Left colon (tissue), 2 donors: ENCODE measurements at places on chromosomes 1 and 21.

DNA sequence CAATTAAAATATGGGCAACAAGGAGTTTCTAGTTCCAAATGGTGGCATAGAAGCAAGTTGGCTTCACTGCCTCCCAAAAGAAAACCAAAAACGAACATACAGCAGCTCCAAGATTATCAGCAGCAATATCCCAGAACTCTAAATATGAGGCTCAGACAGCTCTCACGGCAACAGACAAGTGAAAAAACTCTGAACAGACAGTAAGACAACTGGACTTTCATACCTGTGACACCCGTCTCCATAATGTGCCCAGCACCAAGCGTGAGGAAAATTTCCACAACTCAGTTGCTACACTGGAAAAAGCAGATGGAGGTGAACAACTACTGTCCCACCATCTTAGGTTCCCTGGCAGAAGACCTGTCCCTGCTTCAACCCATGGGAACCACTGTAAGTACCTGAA lies 39.9 kb downstream of the HSF2BP start:
- DNase-seq: no peak

GRCh38 chr1:107378426-107378825 lies 237.6 kb downstream of the NTNG1 start:
- DNase-seq: no peak

DNA sequence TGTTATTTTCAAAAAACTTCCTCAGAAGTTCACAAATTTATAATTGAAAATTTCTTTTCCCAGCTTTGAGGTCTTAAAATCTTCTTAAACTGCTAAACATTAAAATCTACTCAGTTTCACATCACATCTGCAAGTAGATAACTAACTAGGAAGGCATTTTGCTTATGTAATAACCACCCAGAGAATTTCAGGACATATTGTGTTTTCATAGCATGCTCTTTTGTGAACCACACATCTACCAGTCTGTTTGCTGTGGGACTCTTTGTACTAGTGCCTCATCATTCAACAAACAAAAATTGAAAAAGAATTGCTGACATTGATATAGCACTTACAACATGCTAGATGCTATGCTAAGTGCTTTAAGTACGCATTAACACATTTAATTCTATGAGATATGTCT lies 31.6 kb upstream of the C1orf146 start:
- DNase-seq: no peak

GRCh38 chr1:150235294-150235851 lies 539 bp downstream of the ANP32E start:
- DNase-seq: no peak

- DNase-seq: peak; percentile 84
Measured at GRCh38 chr1:183281553-183282091, 95.6 kb downstream of the LAMC2 start.

GRCh38 chr1:108949044-108949443 lies 14.2 kb downstream of the CLCC1 start:
- DNase-seq: no peak

- no peak for DNase-seq
Measured at GRCh38 chr1:19315378-19316198, 3.5 kb downstream of the SLC66A1 start.

- no peak for DNase-seq
Measured at GRCh38 chr1:27600498-27601175, 3.3 kb downstream of the AHDC1 start.

GRCh38 chr1:223887747-223888418 lies 42.1 kb upstream of the TP53BP2 start:
- no peak for DNase-seq

GRCh38 chr1:114315631-114316030 lies 162.0 kb upstream of the SYT6 start:
- DNase-seq: no peak

- DNase-seq: no peak
Measured at GRCh38 chr1:188489336-188490112, 1660.8 kb downstream of the PLA2G4A start.

DNA sequence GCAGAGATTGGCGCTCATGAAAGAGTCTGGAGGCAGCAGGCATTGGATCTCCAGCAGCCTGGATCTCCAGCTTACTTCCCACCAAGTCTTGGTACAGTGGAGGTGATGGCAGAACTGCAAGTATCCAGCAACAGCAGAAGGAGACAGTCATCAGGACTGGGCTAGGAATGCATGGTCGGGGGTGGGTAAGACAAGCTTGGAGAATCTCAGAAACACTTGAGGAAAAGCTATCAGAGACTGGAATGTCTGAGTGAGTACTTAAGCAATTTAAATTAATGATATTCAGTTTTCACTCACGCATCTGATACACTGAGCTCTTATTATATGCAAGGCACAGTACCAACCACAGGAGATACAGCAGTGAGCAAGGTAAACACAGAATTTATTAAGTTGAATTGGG lies 9.8 kb downstream of the TMEM35B start:
- DNase-seq: no peak
